ENCODE measurements at places on chromosomes 5 and 9.

GRCh38 chr9:33234511-33235467 lies 5.2 kb upstream of the SPINK4 start:
- no peak for DNase-seq

DNA sequence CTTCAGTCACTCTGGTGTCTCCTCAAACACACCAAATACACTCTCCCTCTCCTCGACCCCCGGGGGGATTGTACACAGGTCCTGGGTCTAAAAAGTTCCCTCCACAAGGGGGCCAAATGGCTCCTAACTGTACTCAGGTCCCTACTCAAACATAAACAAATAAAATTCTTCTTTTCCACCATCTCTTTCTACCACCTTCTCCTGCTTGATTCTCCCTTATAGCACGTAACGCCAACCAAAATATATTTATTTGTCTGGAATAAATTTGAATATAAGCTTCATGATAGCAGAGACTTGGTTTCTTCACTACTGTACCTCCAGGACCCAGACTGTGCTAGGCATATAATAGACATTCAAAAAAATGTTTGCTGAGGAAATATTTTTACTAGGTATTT lies 21.4 kb downstream of the ZNF608 start:
- DNase-seq, result no peak

DNA sequence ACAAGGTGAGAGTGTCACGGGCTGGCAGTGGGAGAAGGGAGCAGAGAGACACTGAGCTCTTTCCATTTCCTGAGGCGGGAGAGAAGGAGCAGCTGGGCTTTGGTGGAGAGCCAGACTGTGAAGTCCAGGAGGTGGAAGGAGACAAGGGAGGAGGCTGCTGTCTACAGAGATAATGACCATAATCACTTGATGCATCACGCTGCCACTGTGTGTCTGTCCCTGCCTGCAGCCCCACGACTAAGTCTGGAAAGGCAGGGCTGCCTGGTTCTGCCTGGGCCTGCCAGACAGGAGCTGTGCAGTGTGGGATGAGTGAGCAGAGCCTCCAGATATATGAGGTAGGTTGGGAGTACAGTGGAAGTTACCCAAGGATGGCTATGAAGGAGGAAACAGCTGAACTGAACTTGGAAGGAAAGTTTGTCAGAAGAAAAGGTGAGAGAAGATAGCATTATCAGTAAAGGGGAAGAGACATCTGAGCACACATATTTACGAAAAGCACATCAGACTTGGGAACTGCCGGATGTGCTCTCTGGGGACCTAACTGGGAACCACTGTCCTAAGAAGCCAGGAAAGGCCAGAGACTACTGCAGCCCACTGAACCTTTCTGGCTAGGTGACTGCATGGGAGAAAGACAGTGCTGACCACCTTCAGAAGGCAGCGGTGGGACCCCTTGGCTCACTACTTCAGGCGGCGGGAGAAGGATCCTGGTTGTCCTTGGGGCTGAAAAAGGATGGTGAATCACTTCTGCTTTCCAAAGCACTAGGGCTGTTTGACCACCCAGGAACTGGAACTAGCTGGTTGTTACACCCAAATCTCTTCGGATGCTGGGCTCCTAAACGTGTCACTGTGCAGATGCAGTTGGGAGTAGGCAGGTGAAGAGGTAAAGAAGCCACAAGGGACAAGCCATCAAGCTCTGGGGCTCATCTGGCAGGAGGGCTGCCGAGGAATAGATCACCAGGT lies 12.8 kb upstream of the DDX41 start:
- no peak for DNase-seq

DNA sequence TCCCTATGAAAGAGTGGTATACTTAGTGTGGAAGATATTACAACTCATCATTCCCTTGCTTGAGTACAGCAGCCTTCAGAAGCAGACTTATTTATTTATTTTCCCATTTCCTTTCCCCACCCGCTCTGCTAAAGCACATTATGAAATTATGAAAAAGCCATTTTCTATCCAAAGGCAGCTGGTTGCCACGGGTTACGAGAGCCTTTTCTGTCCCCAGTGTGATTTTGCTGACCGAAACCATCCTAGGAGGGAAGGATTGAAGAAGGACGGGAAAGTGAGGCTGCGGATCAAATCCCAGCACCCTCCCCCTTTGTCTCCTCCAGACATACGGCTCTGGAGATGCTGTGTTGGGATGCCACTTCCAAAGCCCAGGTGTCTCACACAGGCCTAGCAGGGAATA lies 246.9 kb downstream of the TLR4 start:
- no peak for DNase-seq

DNA sequence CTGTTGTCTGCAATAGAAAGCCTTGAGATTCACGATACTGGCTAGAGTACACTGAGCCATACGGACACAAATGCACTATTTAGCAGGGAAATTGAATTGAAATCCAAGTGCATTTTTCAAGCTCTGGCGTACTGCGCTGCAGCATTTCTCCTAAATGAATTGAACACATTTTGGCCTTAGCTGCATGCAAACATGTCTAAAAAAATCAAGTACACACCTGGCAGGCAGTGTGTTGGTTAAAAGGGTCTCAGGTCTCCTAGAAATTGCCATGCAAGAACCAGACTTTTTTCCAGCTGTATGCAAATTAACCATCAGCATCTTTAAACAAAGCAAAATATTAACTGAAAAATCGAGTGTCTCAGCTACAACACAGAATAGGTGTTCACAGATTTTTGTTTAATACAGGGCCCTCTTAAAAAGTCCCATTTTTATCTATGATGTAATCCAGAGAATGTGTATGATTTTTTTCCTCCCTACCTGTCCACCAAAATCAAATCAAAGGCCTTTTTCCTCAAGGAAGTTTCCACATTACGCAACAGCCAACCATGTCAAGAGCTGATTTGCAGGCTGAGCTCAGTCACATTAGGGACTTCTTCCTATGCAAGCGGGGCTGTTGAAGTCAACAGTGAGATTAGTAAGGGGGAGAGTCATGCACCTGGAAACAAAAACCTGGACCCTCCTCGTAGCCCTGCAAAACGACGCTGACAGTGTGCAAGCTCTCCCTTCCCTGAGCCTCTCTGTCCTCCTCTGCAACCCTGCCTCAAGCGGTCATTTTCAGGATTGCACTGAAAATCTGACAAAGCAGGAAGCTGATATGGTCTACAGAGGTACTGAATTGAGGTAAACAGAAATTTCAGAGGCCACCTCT lies 14.1 kb upstream of the SFXN1 start:
- DNase-seq, result no peak

GRCh38 chr9:129583308-129584038 lies 37.4 kb downstream of the C9orf50 start:
- peak; percentile 34 for DNase-seq

GRCh38 chr5:32735512-32735911 lies 24.4 kb downstream of the NPR3 start:
- no peak for DNase-seq

GRCh38 chr5:148457183-148457620 lies 73.4 kb downstream of the FBXO38 start:
- no peak for DNase-seq

DNA sequence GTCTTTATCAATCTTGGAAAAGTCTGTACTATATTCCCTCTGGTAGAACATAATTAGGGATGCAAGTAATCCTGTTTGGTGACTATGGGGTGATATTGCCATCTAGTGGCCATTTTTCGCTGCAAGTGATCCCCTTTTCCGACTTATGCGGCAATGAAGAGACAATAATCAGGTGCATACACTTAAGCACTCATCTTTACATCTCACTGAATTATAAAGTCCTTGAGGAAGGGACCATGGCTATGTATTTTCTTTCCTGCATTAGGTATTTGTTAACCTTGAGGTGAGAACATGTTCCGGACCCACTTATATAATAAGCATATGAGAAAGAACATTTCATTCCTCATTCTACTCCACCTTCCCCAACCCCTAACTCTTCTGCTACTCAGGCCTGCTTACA lies 19.6 kb upstream of the LIX1 start:
- peak; percentile 73 for DNase-seq

- no peak for DNase-seq
These were observed 64.9 kb downstream of the PLPP1 start for GRCh38 chr5:55469839-55470238.

DNA sequence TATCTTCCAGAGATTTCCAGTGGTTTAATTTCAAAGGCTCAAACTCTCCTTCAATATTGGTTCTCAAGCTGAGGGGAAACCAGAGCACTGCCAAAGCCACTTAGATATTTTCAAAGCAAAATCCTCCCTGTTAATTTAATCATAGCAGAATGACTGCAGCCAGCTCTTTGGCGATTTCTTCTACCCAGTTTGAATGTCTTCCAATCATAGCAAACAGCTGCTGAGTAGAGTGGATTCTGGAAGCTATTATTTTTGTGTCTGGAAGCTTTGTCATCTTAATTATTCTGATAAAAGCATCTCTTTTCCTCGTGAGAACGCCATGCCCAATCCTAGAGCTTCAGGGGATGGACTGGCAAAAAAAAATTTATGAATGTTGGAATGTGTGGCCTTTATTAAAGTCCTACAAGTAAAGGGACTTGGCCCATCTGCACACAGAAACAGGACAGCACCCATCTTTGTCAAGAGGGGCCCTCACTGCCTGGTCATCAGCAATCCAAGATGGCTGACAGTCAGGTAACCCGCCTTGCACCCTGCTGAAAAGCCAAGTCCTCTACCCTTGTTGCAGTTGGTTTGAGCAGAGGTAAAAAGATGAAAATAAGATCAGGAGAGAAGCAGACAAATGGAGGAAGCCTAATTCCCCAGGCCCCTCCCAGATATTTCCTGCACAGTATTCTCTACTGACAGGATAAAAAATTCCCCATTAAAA lies 125.1 kb downstream of the SUSD1 start:
- DNase-seq, result peak; percentile 71

DNA sequence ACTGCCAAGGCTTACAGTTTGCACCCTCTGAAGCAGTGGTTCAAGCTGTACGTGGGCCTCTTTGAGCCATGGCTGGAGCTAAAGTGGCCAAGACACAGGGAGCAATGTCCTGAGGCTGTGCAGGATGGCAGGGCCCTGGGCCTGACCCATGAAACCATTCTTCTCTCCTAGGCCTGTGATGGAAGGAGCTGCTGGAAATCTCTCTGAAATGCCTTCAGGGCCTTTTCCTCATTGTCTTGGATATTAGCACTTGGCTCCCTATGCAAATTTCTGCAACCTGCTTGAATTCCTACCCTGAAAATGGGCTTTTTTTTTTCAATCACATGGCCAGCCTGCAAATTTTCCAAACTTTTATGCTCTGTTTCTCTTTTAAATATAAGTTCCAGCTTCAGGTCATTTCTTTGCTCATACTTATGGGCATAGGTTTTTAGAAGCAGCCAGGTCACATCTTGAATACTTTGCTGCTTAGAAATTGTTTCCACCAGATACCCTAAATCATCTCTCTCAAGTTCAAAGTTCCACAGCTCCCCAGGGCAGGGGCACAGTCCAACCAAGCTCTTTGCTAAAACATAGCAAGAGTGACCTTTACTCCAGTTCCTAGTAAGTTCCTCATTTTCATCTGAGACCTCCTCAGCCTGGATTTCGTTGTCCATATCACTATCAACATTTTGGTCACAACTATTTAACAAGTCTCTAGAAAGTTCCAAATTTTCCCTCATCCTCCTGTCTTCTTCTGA lies 138.3 kb downstream of the OSTF1 start:
- no peak for DNase-seq

GRCh38 chr5:150529555-150529954 lies 21.6 kb downstream of the NDST1 start:
- no peak for DNase-seq

DNA sequence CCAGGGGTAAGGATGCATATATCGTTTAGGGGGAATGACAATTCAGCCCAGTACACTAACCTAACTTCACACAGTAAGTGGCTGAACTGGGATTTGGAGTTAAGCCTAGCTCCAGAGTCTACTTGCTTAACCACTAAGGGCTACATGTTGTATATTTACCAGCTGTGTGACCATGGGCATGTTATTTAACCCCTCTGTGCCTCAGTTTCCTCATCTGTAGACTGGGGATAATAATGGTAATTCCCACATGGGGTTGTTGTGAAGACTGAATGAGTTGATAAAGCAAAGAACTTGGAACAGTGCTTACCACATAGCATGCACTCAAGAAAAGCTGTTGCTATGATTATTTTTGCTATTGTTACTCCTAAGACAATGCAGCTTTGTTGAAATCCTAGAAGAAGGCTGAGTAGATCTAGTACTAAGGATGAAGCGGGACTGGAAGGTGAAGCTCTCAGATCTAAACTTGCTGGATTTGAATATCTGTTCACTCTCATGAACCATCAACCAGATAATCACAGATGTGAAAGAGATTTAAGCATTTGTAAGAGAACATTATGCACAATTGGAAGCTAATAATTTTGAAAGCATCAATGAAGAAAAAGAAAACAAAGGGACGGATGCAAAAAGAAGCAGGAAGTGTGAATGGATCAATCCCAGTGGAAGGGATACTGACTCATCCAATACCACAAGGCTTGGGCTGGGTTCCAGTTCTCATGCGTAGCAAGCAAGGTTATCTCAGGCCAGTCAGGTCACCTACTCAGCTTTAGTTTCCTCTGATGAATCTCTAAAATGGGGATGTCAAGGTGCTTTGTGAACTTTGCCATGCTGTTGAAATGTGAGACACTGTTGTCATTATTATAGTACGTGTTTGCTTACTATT lies 78.5 kb upstream of the TBC1D2 start:
- DNase-seq, result peak; percentile 85

DNA sequence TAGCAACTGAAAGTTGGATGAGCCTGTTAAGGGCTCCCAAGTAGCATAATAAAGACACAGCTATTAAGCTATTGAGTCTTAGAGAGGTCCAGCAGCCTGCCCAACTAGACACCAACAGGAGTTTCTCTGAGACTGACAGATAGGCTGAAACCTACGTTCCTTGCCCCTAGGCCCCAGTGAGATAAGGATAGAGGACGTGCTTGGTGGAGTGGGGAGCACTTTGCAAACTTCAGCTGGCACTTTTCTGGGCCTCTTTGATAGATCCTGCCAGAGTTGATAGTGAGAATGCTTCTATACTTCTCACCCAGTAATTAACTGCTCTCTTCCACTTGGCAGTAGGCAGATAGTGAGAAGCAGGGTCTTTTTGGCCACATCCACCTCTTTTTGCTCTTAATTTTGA lies 20.8 kb upstream of the CTNNA1 start:
- DNase-seq, result no peak

DNA sequence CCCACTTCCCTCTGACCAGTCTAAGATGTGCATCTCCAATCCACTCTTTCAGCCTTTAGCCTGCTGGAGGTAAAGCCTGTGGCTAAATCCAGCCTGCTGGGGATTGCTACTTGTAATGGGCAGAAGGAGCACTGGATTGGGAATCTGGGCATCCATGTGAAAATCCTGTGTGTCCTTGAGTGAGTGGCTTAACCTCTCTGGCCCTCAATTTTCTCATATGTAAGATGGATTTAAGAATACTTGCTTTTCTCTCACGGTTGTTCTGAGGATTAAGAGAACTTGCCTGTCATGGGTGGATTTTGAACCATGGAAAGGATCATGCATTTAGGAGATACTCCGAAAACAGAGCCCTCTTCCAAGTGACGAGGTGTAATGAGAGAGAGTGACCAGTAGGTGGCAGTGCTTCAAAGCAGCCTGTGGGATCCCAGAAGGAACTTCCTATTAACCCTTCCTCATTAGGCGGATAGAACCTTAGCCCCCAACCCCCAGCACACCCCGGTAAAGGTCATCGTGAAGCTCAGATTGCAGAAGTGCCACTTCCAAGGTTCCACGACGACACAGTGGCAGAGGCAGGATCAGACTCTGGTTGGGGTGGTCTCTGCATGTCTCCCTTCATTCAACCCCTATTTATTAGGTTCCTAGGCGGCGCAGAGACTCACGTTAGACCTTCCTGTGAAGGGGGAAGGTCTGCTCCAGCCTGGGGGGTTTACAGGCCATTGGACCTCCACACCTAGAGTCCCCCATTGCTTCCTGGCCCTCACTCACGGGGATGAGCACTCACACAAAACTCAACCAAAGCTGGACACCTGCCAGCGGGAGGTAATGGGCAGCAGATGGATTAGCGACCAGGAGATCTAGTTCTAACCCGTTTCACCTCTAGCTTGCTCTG lies 68.7 kb upstream of the ZNF618 start:
- peak; percentile 57 for DNase-seq

- no peak for DNase-seq
These were observed 52.3 kb downstream of the UGCG start for GRCh38 chr9:111948951-111949350.

Measured in fibroblast of upper back skin (primary cell).